ENCODE measurements at places on chromosomes 4 and X.

DNA sequence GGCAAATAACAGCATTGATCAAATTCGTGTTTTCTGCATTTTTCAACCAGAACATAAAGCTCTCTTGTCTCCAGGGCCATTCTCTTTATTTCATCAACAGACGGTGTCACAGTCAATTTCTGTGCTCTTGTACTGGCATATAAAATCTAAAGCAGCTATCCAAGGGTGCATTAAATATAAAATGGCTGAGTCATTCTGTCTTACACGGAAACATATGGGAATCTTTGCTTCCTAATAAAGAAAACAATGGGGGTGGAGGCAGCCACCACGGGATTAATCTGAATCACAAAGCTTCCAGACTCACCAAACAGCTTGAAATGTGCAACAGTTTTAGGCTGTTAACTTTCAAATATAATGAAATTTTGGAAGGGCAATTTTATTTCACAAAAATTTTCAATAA lies 132.6 kb downstream of the IL15 start:
- DNase-seq: no peak

GRCh38 chrX:130086447-130087206 lies 23.7 kb downstream of the ELF4 start:
- peak; percentile 51 for DNase-seq

DNA sequence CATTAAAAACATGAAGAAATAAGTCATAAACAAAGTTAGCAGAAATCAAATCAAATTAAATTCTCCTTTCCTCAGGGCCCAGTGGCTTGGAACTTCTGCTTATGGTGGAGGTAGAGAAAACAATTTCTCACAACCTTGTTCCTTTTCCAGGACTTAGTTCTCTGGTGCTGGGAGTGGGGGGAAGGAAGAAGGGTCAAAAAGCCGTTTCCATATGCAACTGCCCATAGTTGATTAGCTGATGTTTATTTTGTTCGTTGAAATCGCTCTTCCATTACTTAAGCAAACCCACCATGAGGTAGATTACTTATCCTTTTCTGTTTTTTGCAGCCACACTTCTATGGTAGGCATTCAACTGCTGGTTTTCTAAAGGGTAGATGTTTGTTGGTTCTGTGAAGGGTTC lies 94.2 kb downstream of the ARSJ start:
- DNase-seq: no peak

DNA sequence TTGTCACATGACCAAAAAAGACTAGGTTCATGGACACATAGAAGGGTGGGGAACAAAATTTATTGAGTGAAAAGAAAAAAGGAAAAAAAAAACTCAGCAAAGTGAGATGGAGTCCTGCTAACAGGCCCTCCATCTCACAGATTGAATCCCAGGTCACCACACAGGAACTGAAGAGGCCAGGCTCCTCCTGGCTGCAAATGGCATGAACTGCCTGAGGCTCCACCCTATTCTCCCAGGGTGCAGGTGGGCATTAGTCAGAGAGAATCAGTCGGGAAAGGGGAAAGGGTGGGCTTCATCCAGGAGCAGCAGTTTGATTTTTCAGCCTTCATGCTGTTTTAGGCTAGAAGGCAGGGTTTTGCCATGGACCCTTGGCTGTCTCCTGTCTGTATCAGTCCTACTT lies 128.5 kb upstream of the GRID2 start:
- no peak for DNase-seq

DNA sequence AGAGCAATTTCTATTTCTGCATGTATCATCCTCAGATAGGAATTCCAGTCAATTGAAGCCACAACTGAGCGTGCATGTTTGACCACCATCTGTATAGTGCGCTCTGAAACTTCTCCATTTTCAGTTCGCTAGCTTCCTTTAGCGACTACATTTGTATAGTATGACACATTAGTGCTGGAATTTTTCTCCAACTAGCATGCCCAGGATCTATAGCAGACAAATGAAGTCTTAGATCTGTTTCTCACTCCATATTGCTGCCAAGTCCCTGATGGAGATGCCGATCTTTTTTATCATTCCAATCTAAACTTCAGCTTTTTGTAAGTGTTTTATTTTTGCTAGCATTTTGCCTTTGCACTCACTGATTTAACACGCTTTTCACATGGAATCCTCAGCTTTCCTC lies 774.8 kb upstream of the TENM3 start:
- DNase-seq: no peak

GRCh38 chr4:60744767-60745166 lies 455.4 kb upstream of the ADGRL3 start:
- DNase-seq: no peak

GRCh38 chrX:53544936-53545335 lies 110.8 kb upstream of the HSD17B10 start:
- DNase-seq: no peak

DNA sequence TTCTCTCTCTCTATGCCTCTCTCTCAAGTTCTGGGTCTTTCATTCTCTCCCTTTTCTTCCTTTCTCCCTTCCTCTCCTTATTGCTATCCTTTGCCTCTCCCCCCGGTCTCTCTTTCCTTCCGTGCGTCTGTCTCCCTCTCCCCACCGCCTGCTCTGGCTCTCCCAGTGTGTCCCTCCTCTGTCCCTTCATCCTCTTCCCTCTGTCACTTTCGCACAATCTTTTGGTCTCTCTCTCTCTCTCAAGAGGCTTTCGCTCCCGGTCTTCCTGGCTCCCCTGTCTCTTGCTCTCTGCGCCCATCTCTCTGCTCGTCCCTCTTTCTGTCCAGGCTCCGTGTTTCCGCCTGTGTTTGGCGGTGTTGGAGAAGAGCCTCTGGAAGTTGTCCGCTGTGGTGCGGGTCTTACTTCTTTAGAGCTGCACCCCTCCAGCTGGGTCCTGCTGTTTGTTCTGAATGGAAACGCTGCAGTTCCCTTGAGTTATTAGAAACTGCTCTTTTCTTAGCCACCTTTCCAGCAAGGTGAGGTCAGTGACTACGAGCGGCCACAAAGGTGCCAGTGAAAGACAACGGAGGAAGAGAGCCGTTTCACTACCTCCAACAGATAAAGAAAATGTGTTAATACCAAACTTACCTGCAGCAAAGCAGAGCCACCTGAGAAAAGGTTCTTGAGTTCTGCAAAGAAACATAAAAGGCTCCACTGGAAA lies 1.1 kb downstream of the BMPR1B start:
- no peak for DNase-seq

DNA sequence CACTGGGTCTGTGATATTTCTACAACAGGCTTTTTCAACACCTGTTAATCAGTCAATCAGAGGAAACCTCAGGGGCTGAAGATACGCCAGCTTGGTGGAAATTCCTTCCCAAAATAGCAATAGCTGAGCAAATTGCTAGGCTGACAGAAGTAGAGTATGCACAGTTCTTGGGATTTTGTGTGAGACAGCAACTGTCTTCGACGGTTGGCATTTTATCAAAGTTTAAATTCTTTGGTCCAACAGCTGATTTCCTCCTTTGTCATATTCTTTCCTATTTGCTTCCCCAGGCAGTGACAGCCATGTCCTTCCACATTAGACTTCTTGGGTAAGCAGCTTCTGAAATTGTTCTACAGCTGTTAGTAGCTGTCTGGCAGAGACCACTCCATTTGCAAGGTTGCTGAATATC lies 8.0 kb upstream of the PALLD start:
- DNase-seq: no peak

DNA sequence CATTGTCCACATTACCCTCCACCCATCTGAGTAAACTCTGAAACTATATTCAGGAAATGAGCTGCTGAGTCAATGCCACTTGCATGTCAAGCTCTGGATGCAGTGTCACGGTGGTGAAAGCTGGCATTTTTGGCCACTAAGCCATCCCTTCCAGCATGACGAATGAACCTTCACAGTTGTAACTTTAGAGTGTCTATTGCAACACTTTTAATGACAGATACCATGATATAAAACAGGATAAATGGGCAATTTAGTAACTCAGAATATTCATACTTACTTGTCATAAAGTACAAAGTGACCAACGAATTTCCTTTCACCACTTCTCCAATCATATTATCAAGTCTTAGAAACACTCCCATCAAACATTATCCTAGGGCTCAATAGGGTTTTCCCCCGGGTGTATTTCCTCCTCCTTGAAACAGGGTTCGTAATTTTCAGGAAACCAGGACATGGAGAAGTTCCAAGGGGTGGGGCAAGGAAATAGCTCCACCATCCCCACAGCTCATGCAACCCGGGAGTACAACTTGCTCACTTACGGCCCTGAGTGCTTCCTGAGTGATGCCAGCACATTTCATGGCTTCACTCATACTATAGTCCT lies 73.1 kb downstream of the MTHFD2L start:
- DNase-seq: peak; percentile 59

DNA sequence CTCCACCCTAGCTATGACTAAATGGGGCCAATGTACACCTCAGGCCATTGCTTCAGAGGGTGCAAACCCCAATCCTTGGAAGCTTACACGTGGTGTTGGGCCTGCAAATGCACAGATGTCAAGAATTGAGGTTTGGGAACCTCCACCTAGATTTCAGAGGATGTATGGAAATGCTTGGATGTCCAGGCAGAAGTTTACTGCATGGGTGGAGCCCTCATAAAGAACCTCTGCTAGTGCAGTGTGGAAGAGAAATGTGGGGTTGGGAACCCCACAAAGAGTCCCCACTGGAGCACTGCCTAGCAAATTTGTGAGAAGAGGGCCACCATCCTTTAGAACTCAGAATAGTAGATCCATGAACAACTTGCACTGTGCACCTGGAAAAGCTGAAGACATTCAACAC lies 284.1 kb downstream of the ANTXR2 start:
- DNase-seq: no peak

DNA sequence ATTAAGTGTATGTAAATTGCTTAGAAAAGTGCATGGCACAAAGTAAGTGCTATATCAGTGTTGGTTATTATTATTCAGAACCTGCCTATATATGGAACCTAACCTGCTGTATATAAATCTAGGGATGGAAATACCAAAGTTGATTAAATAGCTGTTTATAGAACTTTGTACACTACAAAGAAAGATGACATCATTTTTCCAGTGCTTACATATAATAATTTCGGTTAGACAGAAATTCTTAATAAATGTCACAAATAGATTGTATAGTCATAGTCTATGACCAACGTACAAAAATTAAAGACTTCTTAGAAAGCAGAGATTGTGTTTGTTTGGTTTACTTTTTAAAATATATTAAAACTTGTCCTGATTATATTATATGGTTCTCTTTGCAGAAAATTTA lies 4.4 kb downstream of the GYPB start:
- DNase-seq: no peak

- no peak for DNase-seq
Observed at GRCh38 chr4:155950461-155950860, 3.2 kb downstream of the CTSO start.

GRCh38 chrX:53494436-53494835 lies 60.3 kb upstream of the HSD17B10 start:
- peak; percentile 11 for DNase-seq

DNA sequence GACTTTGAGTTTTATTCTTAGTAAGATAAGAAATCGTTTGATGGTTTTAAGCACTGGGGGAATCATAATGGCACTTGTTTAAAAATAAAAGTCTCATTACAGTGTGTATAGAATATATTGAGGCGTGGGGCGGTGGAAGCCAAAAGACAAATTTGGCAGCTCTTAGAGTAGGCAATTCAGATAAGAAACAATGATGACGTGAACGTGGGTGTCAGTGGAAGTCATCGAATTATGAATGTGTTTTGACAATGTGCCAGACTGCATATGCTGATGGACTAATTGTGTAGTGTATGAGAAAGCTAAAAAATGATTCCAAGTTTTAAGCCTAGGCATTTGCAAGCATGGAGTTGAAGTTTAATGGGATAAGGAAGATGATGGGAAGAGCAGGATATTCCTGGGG lies 35.8 kb downstream of the SPANXD start:
- no peak for DNase-seq

DNA sequence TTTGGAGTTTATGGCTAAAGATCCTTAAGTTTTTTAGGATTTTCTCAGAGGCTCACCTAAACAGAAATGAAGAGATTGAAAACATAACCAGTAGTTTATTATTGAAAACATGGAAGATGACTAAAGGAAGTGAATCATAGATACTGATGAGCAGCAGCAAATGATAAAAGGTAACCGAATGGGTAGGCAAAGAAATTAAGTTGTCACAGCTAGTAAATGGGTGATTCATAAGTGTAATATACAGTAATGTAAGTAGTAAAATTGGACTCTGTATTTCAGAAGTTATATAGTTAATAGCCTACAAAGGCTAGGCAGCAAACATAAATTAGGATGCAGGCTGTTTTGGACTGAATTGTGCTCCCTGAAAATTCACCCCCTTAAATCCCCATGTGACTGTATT lies 59.0 kb upstream of the ADGRA3 start:
- no peak for DNase-seq

- DNase-seq: no peak
Observed at GRCh38 chrX:30981968-30982367, 89.9 kb downstream of the FTHL17 start.

GRCh38 chr4:3519468-3520264 lies 12.6 kb downstream of the LRPAP1 start:
- no peak for DNase-seq

DNA sequence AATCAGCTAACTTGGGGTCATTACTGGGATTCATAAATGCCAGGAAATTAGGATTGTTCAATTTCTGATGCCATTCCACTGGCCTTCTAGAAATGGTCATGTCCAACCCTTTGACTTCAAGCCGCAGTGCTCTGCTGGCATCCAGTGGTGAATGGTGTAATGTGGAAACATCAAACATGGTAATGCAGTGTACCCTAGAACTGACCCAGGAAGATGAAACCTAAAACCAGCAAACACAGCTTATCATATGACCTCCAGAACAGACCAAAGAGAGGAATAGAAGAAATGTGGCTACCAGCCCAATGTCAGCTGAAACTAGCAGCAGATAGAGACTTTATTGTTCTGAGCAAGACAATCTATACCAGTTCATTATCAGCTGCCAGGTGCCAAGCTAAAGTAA lies 13.8 kb downstream of the CXCL13 start:
- no peak for DNase-seq

DNA sequence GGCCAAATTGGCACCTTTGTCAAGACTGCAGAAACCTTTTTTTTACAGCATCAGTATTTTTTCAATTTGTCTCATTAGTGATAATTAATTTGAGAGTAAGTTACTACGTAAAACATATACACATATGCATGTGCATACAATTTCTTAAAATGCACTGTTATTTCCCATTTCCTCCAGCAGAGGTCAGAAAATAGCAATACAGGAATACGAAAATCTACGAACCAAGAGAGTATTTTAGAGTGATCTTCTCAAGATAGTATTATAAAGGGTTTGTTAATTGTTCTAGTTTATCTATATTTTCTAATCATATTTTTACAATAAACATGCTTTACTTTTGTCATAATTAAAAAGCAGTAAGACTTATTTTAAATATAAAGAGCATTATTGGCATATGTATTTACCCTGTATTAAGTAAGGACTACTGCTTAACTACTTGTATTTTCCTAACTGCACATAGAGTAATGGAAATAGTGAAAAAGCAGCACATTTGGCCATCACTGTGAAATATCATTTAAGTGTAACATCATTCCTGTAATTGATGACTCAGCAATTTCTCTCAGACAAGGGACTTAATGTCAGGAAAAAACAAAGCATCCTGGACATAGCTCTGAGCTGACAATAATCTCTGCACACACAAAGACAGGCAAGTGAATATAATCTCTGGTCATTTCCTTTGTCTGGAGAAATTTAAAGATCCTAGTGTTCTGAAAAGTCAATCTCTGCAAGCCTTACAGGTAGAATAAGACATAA lies 45.6 kb downstream of the MAOB start:
- DNase-seq: peak; percentile 6

- no peak for DNase-seq
Observed at GRCh38 chr4:95061220-95061619, 303.5 kb downstream of the BMPR1B start.
